ENCODE measurements at places on chromosomes 12 and 14.

GRCh38 chr12:6887460-6887859 lies 14.4 kb upstream of the SPSB2 start:
- no peak for DNase-seq

DNA sequence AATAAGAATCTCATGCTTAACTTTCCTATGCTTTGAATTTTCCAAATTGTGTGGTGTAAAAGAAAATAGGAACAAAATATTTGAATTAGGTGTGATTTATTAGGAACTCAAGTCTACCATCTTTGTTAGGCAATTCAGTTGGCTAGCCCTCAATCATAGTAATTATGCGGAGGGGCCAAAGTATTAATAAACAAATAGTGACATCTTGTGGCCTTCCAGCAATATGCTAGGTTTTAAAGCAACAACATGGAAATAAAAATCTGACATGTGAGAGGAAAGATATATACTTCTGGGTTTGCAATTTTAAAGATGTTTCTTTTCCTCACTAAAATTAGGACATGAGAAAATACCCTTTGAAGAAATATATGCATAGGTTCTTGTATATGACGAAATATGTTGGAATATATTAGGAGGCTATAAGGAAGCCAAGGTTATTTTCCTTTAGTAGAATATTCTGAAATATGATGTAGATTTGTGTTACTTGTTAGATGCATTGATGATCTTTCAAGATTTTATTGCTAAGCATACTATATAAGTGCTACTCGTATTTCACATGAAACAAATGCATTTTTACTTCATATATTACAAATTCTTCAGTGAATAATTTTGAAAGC lies 200.4 kb downstream of the PTPRO start:
- DNase-seq, result no peak

- DNase-seq, result no peak
Observed at GRCh38 chr12:101885912-101886561, 8.7 kb downstream of the DRAM1 start.

GRCh38 chr12:69904777-69905176 lies 79.8 kb downstream of the MYRFL start:
- DNase-seq, result no peak

- DNase-seq, result no peak
Observed at GRCh38 chr12:24798335-24798734, 150.6 kb downstream of the BCAT1 start.

DNA sequence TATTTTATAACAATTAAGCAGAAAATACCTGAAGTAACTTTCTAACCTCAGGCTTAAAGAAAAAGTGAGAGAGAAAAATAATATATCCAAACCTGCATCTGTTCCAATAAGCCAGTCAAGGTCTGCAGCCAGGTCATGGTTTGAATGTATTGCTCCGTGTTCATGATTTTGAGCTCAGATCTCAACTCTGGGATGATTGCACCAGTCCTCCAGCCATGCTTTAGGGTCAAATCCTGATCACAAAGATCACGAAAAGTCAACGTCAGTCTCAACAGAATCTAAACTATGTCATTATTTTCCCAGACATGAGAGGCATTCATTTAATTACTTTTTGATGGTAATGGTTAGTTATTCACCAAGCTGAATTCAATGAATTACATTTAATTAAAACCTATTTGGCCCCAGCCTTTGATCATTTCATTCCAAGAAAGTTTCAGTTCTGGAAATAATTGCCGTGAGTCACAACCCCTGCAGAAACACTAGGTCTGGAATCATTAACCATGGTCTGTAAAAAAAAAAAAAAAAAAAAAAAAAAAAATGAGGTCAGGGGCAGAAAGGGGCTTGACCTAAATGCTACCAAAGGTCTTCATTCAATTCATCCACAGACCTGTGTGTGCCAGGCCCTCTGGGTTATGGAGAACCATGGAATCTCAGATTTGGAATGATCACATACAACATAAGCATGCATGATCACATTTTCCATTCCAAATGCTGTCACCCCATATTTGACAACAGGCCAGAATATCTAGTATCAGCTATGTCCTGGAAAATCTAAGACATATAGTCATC lies 55.6 kb downstream of the NT5DC3 start:
- no peak for DNase-seq

- no peak for DNase-seq
Observed at GRCh38 chr14:74503938-74504335, 10.4 kb downstream of the ISCA2 start.

- DNase-seq, result no peak
Observed at GRCh38 chr12:4289998-4290790, 16.6 kb downstream of the CCND2 start.

GRCh38 chr14:39755269-39755878 lies 323.1 kb upstream of the FBXO33 start:
- no peak for DNase-seq

- no peak for DNase-seq
Observed at GRCh38 chr12:93091886-93092648, 163.0 kb upstream of the EEA1 start.

DNA sequence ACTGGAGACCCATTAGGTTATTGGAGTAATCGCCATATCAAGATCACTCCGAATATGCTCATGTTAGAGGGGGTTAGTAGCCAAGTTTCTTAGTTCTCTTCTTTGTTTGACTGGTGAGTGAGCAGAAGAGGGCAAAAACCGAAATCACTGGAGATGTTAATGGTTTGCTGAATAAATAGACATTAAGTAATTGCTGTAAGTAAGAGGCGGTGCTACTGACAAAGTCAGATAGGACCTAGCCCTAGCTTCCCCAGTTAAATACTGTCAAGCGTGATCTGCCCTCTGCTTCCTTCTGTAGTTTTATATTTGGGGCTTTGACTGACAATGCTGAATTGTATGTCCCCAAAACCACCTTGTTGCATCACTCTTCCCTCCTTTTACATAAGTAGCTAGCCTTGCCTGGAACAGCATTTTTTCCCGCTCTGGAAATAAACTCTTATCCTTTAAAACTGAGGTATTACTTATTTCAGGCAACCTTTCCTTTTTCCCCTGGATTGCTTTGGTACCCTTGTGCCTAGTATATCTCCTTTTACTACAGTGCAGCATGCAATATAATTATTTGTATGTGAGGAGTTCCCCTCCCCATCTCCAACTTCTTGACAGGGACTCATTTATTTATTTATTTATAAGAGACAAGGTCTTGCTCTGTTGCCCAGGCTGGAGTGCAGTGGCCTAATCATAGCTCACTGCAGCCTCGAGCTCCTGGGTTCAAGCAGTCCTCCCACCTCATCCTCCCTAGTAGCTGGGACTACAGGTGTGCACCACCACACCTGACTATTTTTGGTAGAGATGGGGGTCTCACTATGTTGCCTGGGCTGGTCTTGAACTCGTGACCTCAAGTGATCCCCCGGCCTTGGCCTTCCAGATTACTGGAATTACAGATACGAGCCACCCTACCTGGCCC lies 1.4 kb downstream of the SNRPF start:
- DNase-seq, result no peak

DNA sequence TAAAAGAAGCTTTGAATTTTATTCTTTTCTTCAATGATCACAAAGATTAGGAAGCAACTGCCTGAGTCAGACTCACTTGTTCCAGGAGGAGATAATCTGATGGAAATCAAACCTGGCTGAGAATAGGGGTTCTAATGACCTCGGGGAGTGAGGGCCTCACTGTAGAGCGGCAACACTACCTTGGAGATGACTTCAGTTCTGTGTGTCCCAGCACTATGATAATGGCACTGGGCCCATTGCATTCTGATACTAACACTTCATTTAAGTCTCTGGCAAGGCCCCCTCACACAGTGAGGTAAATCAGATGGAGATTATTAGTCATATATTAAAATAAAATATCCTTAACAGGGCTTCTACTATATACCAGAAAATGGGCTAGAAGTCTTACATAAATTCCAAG lies 233.3 kb upstream of the EGLN3 start:
- DNase-seq, result no peak

- DNase-seq, result no peak
Observed at GRCh38 chr12:33116284-33116683, 219.7 kb upstream of the PKP2 start.

DNA sequence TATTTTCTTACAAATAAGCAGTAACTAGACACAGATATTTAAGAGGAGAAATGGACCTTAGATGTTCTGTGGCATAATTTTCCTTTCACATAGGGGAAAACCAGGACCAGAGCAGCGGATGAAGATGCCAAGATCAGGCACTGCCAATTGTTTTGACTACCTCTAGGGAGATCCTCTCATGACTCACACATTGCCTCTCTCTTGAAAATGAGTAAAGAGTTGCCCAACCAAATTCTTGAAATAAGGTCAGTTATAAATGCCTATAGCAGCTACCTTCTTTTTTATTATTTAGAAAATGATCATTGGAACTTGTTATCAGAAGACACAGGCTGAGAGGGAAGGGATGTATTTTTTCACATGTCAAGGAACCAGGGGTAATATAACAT lies 263.4 kb upstream of the PLEKHG7 start:
- DNase-seq, result no peak

DNA sequence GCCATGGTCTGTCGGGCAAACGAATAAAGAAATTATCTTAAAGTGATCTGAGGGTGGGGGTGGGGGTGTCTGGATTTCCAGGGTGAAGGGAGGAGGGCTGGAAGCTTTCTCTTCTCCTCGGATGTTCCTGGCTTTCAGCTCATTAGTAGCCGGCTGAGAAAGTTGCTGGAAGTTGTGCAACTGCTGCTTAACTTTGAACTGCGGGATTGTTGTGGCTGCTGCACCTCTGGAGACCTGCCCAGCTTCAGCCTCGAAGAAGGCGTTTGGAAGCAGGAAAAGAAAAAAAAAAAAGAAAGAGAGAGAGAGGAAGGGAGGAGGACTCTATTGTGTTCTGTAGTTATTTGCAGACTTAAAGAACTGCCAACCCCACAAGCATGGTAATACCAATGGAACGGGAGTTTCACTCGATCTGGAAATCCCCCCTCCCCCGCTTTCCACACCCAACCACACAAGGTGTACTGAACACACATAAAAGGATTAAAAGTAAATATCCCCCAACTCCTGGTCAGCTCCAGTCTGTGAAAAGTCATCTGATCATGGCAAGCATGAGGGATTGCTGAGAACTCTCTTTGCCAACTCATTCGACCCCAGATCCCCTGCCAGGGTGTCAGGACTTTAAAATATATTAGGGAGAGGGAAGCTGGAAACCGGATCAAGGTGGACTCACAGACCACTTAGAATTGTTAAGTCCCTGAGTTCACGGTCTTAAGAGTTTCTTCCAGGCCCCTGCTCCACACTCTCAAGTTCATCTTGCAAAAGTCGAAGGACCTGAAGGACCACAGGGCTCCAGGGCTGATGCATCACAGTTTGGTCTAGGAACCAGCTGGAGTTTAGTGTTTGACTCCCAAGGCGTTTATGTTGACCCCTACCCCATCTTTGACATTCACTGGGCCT lies at the start of gene RASSF9:
RASSF9 (minus strand) TSS at position 213 of the 894 bp plus-strand sequence; CDS start at position 5, 208 bp downstream.
- no peak for DNase-seq

- DNase-seq, result no peak
Observed at GRCh38 chr12:34016361-34016760, 5.9 kb upstream of the ALG10 start.

- no peak for DNase-seq
Observed at GRCh38 chr12:93759512-93760081, 82.4 kb downstream of the CRADD start.

DNA sequence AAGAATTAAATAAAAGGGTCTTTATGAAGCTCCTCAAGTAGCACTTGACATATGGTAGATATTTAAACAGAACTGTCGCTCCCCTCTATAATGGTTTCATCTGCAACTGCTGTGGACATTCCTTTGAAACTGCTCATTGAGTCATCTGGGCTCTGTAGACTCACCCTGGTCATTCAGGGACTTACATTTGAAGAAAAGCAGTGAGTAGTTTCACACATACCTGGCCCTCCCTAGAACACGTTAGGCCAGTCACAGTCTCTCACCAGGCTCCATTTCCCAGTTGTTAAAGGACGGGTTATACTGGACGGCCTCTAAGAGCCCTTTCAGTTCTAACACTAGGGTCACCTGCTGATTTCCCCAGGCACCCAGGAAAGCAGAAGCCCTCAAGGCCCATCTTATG lies 217.0 kb downstream of the BCL11B start:
- DNase-seq, result no peak

- DNase-seq, result no peak
Observed at GRCh38 chr12:94873734-94874517, 129.6 kb downstream of the NDUFA12 start.

- no peak for DNase-seq
Observed at GRCh38 chr14:60183138-60183537, 17.9 kb upstream of the DHRS7 start.
